T-helper 2 cell (primary cell): ENCODE measurements at places on chromosomes 2 and 18.

DNA sequence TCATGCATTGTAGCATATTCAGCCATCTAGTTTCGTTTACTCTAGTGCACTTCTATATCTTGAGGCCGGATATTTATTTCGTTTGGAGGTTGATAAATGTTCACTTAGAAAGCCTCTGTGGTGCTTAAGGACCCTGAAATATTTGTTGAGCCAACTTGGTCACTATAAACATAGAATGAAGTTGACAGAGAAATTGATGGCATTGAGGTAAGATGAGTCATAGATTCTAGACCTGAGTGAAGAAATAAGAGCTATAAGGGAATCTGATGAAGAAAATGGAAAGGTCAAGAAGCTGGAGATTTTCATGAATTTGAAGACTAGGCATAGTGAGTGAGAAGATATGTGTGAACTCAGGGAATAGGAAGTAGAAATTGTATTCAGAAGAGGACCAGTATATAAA is 35.9 kb downstream of the EPC2 start:
- DNase-seq, result no peak

DNA sequence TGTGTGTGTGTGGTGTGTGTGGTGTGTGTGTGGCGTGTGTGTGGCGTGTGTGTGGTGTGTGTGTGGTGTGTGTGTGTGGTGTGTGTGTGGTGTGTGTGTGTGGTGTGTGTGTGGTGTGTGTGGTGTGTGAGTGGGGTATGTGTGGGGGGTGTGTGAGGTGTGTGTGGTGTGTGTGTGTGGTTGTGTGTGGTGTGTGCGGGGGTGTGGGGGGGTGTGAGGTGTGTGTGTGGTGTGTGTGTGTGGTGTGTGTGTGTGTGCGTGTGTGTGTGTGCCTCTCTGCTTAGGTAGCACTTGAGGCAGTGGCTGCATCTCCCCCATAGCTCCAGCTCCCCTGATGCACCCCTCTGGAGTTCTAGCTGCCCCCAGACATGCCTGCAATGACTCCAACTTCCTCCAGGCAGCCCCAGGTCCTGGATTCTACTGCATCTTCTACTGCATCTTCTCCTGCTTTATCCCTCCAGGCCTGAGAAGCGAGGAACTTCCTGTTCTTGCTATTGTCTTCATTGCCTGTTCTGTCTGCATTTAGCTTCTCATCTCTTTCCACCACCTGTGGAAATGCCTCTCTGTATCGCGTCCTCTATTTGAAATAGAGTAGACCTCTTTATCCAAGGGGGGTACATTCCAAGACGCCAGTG is 22.2 kb upstream of the MLPH start:
- DNase-seq, result no peak

- no peak for DNase-seq
Observed at GRCh38 chr2:64133354-64133753, 10.9 kb downstream of the PELI1 start.

- no peak for DNase-seq
Observed at GRCh38 chr2:232029346-232029745, 67.8 kb downstream of the DIS3L2 start.

- no peak for DNase-seq
Observed at GRCh38 chr2:172560721-172561120, 4.8 kb downstream of the PDK1 start.

DNA sequence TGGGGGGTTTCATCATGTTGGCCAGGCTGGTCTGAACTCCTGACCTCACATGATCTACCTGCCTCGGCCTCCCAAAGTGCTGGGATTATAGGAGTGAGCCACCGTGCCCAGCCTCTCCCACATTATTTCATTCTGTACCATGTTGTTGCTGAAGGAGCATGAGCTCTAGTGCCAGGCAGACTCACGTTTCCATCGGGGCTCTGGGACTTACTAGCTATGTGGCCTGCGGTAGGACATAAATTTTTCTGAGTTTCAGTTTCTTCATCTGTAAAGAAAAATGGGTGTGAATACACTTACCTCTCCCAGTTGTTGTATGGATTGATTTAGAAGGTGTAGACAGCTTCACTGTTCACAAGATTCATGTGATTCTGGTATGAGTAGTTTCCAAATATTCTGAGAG is 30.8 kb upstream of the CCL20 start:
- DNase-seq, result no peak

DNA sequence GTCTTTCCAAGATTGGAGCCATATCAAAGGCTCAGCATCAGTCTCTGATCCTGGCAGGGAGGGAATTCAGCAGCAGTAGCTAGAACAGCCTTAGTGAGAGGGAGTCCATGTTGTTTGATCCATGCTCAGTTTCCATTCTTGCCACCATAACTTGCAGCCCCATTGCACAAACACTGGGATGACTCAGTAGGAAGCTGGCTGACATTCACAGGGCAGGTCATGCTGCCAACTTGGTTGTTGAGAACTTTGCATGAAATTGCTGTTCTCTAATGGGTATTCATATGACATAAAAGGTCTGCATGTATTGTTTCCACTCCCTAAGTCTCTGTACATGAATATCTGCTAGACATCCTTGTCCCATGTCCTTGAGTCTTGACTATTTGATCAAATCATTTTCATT is 29.9 kb upstream of the STAT4 start:
- no peak for DNase-seq

GRCh38 chr2:179790235-179791217 is 70.9 kb downstream of the ZNF385B start:
- no peak for DNase-seq

DNA sequence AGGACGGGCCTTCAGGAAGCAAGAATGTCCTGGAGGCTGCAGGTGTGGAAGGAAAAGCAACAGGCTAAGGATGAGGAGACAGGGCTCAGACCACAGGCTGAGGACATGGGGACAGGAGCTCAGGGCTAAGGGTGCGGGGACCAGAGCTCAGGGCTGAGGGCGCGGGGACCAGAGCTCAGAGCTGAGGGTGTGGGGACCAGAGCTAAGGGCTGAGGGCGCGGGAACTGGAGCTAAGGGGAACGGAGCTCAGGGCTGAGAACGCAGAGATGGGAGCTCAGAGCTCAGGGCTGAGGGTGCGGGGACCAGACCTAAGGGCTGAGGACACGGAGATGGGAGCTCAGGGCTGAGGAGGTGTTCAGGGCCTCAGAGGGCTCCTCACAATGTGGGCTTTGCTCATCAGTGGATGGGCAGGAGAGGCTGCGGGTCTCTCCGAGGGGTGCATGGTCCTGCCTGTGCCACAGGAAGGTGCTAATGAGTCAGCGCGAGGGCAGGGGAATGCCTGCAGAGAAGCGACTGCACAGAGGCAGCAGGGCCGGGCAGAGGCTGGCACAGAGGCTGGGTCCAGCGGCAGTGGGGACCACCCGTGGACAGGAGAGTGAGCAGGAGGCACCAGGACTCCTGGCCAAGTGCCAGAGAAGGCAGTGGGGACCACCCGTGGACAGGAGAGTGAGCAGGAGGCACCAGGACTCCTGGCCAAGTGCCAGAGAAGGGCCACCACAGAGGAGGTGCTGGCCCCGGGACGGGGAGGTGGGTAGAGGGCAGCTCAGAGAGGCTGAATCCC is 271.7 kb downstream of the TWIST2 start:
- no peak for DNase-seq

DNA sequence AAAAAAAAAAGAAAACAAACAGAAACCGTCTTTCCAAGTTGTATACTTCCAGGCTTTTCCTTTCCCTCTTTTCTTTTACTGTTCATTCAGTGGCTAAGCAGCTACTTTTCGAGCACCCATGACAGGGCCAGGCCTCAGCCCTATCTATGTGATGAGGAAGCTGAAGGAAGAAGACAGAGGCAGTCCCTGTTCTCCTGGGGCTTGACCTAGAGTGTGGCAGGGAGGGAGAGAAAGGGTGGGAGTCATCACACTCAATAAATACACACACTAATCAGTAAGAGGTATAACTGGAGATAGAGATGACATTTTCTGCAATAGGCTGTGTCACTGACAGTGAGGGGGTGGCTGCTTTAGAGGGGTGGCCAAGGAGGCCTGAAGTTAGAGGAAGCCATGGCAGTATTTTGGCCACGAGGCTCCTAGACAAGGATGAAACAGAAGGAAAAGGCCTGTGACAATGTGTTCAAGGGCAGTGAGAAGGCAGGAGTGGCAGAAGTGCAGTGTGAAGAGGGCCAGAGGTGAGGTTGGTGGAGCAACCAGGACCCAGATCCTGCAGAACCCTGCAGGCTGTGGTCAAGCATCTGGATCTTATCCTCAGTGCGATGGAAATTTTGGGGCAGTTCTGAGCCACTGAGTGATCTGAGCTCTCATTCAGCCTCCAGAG is 131.8 kb upstream of the TTC39C start:
- DNase-seq, result no peak

GRCh38 chr2:147236601-147237000 is 608.2 kb upstream of the ACVR2A start:
- no peak for DNase-seq

GRCh38 chr2:43576981-43577892 is 18.6 kb downstream of the THADA start:
- peak; percentile 10 for DNase-seq

DNA sequence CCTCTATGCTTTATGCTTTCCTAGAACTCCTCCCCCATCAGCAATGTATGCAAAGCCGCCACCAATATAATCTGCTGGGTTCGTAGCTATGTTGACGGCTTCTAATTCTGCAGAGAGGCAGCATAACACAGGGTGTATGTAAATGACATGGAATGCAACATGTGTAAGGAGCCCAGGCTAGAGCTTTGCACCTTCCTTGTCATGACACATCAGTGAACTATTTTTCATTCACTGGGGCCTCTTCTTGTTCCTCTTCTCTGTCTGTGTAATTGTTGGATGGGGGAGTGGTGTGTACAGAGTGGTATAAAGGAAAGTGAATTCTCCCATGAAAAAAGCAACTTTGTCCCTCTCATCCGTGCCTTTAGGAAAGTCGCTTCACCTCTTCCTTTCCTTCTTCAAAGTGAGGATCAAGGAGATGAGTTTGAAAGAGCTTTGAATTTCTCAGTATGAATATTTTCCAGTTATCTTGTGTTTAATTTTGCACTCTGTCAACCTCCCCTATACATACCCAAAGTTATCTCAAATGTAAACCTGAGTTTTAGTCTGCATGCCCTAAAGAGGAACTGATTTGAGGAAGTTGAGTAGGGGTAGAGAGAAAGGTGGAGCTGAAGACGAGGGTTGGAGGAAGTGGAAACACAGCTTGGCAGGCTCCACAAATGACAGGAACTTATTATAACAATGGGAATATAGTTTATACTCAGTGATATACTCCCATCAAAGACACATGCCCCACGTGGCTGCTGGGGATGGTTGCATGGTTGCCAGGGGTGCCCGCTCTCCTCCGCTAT is 74.9 kb upstream of the ARL4C start:
- DNase-seq, result no peak

- no peak for DNase-seq
Observed at GRCh38 chr2:187419808-187420207, 28.2 kb downstream of the CALCRL start.

- no peak for DNase-seq
Observed at GRCh38 chr2:40497251-40497859, 45.5 kb upstream of the SLC8A1 start.

DNA sequence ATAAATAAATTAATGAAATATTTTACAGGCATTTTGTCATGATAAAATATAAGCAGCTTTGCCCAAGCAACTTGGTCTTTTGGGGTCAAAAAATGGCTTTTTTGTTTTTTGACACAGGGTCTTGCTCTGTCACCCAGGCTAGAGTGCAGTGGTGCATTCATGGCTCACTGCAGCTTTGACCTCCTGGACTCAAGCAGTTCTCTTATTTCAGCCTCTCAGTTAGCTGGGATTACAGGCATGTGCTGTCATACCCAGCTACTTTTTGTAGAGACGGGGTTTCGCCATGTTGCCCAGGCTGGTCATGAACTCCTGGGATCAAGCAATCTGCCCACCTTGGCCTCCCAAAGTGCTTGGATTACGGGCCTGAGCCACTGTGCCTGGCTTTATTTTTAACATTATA is 51.0 kb downstream of the ABI2 start:
- no peak for DNase-seq

DNA sequence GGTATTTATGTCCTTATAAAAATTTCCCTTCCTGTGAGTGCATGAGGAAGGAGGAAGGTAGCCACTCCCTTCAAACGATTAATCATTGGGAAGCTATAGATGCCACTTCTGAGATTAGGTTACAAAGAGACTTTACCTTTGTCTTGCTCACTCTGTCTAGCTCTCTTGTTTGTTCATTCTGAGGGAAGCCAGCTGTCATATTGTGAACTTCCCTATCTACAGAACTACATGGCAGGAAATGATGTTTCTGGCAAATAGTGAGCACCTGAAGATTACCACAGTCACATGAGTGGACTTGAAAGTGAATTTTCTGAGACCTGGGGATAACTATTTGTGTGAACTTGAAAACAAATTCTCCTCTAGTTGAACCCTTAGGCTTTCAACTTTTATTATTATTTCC is 776.8 kb downstream of the CCDC85A start:
- no peak for DNase-seq

DNA sequence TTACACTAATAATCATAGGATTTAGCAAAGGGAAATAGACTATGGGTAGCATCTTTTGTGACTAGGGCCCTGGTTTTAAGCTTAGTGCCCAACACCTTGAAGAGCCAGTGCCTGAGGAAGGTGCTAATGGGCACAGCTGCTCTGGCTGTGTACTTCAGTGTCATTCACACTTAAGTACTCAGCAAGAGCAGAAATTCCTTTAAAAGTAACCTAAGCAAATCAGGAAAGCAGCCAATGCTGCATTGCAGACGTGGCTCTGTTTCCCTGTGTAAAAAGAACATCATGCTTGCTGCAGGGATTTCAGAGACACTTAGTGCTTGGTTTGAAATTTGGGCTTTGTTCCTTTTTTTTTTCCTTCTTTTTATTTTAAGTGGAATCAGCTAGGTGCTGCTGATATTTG is 505.4 kb downstream of the SUCLG1 start:
- no peak for DNase-seq

DNA sequence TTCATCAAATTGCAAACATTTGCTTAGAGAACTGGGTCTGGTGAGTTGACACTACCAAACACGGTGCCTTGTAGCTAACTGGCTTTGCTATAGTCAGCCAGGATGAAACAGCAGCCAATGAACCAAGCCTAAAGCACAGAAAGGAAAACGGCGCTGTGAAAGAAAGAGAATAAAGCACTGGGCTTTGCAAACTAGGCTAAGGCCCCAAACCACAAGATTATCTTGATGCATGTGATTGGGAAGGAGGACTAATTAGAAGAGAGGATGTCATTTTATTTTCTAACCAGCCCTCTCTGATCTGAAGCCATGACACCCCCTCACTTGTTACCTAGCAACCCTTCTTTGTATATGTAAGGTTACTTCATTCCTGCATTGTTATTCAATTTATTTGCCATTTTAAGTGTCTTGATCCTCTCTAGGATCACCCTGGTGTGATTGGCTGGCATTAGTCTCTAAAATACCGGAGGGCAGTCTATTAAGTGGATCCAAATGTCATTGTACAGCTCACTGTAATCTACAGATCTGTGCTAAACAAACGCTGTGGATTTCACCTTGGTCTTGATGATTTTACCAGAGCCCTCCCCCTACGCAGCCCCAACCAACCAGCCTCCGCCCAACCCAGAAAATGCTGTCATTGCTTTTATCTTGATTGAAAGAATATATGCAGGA is 395.4 kb upstream of the ACVR2A start:
- peak; percentile 30 for DNase-seq
